ENCODE measurements at places on chromosomes 12 and 14. TPM values are rescaled to one million over a fixed set of nuclear protein-coding genes. Genes with fewer than 3 reads are reported as not detected.

JPH4 gene
- 0.27 TPM for total RNA-seq

ERBB3 gene
- 14.7 TPM for total RNA-seq

CLEC1B gene
- total RNA-seq, result not detected

DUSP16 gene
- 24.2 TPM for total RNA-seq

RGS6 gene
- total RNA-seq, result 25.3 TPM

CD163L1 gene
- 3.8 TPM for total RNA-seq

MDGA2 gene
- not detected for total RNA-seq

Data from thyroid gland (tissue), 4 donors.